ENCODE measurements at places on chromosomes 1 and 21.
A peak's percentile ranks its signal among the peaks of the same experiment; 100 is the strongest.

- DNase-seq = no peak
Observed at GRCh38 chr1:240073097-240073496, 18.6 kb upstream of the FMN2 start.

DNA sequence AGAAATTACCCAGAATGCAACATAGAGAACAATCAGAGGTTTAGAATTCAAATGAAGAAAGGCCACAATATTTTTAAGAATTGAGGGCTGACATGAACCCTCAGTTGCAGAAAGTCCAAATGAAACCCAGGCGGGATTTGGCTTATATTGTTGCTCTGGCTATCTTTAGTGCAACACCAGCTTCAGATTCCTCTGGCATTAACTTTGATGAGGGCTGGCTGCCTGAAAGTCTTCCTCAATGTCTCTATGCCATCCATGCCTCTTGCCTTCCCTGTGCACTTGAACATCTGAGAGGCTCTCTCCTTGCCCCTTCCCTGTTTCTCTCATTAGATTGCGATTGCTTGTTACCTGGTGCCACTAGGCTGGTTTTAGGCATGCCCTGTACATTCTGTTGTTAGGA, 31.2 kb upstream of the DPT start:
- no peak for DNase-seq

- DNase-seq = no peak
Observed at GRCh38 chr21:25568246-25568645, 39.0 kb downstream of the MRPL39 start.

GRCh38 chr1:219566951-219567947, 45.7 kb downstream of the ZC3H11B start:
- no peak for DNase-seq

DNA sequence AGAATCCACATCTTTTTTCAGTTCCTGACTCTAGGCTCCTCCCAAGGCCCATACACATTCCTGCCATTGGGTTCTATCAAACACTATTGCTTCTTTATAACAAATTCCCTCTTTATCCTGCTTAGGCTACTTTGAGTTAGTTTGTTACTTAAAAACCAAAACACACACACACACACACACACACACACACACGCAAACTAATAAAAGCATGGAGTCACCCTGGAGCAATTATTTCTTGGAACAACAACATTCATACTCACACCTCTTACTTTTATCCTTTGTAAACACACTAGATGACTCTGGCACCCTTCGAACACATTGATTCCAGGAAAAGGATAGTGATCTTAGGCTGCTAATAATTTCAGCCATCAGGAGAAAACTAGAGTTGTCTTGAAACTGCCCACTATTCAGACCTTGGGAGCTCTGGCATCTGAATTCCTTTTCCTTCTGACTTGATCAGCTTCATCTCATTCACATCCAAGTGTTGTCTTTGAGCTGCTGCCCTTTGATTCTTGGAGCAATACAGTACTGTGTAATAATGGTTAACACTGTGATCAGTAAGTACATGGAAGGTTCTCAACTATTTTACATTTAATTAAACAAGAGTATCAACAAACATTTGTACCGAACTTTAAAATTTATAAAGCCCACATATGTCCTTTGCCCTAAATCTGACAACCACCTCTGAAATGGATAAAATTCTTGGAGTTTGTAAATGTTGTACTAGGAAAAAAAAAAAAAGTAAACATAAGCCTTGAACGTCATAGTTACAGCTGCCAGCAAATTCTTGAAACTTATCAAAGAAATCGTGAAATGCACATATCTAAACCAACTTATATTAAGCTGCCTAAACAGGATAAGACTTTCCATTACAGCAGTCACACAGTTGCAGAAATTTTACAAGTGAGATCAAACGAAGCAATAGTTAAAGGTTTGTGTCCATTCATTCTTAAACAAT, 2.8 kb upstream of the SEC22B start:
- no peak for DNase-seq

DNA sequence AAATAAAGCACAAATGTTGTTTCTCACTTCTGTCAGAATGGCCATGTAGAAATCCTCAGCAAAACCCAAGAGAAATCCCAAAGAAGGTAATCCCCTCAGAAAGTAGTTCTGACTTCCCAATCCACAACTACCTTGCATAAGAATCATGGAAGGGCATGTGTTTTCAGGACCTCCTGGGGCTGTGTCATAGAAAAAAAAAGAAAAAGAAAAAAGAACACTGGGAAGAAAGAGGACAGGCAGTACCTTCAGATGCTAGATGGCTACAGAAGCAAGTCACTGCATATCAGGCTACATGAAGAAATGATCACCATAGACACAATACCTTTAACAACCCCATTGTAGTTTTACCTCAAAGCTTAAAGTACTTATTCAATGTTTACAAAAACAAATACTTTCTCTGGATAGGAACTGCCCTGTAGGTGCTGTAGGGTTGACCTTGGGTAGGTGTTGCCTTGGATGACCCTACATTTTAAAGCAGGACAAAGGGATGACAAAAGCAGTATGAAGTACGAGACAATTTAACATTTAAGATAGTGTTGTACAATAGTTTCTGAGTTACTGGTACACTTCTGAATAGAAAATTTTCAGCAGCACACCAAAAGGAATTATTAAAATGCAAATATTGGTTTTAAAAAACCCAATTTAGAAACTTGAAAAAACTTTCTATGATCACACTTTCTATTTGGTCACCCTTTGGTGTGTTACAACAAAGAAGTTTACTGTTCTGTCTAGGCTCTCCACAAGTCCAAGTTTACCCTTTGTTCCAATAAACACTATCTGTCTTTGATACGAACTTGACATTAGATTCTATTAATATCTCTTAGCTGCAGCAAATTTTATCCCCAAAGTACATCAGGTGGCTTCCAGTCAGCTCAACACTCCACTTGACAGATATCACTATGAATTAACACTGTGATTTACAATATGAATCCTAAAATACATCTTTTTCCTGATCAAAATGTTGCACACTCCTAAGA, 5.0 kb downstream of the TRIT1 start:
- no peak for DNase-seq

- no peak for DNase-seq
Observed at GRCh38 chr1:227947386-227947675, 401 bp downstream of the WNT9A start.

GRCh38 chr1:29688471-29689365, 452.4 kb downstream of the PTPRU start:
- DNase-seq = no peak

- DNase-seq = no peak
Observed at GRCh38 chr1:183126000-183126366, 60.1 kb upstream of the LAMC2 start.

DNA sequence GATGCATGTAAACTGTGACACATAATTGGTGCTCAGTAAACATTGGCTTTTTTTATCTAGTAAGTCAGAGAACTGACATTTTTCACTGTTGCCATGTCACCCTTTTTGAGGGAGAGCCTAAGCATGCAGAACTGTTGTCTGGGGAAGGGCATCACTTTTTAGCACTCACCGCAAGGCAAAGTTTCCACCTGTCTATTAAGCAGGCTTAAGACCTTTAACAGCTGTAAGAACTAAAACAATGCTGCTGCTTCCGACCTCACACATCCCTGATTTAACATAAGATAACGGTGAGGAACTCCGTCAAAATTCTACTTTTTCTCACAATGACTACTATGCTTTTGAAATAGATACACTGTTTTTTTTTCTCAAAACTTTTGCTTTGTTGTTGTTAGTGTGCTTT, 554.8 kb downstream of the NUF2 start:
- no peak for DNase-seq

GRCh38 chr1:223126741-223127140, 16.3 kb downstream of the TLR5 start:
- no peak for DNase-seq

DNA sequence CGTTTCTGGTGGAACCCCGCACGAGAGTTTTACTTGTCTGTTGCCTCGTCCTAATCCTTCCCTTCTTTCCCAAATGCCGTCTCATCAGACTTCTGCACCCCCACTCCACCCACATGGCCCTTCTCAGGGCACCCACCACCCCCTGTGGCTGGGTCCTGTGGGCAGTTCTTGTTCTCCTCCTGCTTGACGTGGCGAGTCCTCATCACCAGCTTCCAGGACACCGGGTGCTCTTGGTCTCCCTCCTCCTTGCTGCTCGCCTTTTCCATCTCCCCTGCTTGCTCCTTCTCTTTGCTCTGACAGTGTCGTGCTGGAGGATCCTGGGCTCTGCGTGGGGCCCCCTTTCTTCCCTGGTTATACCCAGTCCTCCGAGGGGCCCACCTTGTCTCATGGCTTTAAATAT, 51.8 kb downstream of the B3GALT5 start:
- DNase-seq = no peak

DNA sequence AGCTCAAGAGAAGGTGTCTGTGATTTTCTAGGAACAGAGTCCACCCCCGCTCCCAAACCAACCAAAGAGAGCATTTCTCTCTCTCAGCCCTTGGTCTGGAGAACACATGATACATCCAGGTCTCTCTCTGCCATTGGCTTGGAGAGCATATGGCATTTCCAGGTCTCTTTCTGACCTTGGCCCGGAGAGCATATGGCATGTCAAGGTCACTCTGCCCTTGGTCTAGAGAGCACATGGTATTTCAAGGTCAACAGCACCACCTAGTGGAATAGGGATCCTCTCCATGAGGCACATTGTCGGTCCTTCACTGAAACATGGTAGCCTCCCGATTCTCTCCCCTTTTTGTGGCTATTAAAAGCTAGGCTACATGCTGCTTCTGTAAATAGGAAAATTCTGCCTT, 437.7 kb upstream of the OLFM3 start:
- peak; percentile 45 for DNase-seq

DNA sequence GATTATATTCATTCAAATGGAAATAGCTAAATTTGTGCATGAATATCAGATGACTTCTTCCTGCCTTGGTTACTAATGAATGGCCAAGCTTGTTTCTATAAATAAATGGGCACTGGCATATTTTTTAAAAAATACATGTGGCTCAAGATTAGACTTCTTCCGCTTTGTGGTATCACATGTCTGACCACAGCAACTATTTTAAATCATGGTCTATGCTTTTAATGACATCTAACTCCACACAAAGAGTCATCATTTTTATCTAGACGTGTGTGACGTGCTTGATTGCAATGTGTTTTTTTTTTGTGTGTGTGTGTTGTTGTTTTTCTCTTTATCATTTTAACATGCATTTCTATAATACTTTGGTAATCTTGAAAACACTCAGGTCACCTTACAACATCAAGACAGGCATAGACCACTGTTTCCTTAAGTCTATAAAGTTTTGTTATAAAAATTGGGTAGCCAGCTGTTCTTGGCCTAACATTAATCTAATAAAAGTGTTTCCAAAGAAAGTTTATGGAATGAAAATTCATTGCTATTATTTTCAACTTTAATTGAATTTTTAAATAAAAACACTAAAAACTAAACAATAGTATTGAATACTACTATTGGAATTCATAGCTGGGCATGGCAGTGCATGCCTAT, 29.5 kb downstream of the RGS1 start:
- DNase-seq = no peak

DNA sequence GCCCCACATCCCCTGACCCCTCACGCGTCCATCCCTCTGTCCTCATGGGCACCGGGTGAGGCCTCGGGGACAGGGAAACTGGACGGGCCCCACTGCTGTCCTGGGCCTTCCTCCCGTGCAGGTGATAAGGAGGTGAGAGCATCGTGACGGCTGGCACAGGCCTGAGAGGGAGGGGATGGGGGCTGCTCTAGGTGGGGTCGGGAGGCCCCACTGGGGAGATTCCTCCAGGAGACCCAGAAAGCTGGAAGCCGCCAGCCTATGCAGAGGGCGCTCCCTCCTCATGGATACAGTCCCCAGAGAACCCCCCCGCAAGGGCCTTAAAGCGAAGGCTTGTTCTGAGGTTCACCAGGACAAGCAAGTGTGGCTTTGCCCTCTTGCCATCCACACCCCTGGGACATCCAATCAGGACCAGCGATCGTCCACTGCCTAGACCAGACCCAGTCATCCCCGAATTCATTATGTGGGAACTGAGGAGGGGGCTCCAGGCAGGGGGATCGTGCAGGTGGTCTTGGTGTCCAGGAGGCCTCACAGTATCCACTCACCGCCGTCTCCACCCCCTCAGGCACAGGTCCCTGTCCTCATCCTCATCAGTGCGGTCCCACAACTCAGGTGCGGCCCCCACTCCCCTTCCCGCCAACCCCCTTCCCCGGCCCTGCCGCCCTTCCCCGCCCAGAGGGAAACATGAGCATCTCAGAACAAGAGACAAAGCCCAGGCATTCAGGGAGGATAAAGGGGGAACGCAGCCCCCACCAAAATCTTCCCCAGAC, 45.3 kb upstream of the COL18A1 start:
- DNase-seq = no peak

DNA sequence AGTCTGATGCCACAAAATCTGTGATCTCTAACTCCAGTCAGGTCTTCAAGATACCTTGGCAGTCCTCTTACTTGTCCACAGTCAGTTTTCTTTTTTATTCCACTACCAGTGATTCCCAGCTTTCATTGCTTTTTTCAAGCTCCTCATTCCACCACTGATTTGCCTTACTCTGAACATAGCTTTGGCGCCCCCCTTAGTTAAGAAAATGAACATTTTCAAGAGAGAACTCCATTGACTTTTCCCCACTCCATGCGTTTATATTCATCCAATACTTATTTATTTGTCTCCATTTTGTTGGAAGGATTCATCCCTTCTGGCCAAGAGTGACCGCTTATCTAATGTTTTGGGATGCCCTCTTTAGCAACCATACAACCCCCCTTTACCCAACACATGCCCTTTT, 33.9 kb upstream of the IPO9 start:
- DNase-seq = no peak

DNA sequence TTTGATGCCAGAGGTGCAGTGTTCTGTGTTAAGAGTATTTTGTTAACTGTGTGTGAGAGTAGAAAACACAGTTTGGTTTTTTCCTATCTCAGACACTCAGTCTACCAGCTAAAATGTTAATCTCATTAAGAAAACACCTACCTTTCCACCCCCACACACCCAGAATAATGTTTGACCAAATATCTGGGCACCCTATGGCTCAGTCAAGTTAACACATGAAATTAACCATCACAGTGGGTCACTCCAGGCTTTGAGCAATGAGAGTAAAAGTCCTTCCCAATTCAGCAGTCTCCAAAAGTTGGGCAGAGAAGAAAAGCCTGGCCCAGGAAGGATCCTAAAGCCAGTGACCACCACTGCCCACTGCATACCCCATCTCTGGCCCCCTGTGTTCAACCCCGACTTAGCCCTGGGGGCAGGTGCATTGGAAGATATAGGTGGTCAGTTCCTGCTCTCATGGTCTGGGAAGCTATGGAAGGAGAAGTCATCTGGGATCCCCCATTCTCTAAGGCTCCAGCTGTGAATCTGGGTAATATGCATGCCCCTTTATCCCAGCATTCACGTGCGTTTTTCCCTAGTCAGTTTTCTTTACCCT, 50.2 kb upstream of the CSF3R start:
- DNase-seq = no peak

Data from iPS DF 19.7 (cell line).